Activated naive CD4-positive, alpha-beta T cell treated with anti-CD3 and anti-CD28 coated beads, Interleukin-2, amount 10 ng/mL, durations not matched to agents 7 days and 5 days (primary cell): ENCODE measurements at places on chromosomes 6 and 20.

- H3K27ac ChIP-seq: no peak overlapping the region
- H3K36me3 ChIP-seq: no peaks in the 10 kb centered on the region
- no peak overlapping the region for H3K4me3 ChIP-seq
- H3K4me1 ChIP-seq: peaks cover 23% of the 10 kb centered on the region
- no peak for DNase-seq
Observed at GRCh38 chr6:2037237-2037926, 208.0 kb downstream of the GMDS start.

DNA sequence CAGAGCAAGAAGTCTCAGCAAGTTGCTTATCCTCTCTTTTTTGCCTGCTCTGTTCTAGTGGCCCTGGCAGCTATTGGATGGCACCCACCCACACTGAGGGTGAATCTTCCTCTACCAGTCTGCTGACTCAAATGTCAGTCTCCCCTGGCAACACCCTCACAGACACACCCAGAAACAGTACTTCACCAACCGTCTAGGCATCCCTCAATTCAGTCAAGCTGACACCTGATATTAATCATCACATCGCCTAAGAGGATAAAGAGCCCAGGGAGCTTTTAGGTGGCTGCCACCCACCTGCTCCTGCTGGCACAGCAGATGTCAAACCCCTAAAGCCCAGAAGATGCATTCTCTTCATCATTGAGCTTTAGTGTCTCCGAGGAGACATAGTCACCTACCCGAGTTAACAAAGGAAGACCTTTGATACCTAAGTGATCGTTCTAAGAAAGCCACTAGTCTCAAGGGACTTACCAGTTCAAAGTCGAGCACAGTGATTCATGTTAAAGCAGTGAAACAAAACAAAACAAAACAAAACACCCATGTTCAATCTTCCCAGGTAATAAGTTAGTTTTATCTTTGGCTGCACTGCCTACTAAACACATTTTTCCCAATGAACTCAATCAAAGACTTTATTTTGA lies 97.7 kb upstream of the KCNQ5 start:
- no peak overlapping the region for H3K27ac ChIP-seq
- no peaks in the 10 kb centered on the region for H3K36me3 ChIP-seq
- no peak overlapping the region for H3K4me3 ChIP-seq
- H3K4me1 ChIP-seq: no peaks in the 10 kb centered on the region

DNA sequence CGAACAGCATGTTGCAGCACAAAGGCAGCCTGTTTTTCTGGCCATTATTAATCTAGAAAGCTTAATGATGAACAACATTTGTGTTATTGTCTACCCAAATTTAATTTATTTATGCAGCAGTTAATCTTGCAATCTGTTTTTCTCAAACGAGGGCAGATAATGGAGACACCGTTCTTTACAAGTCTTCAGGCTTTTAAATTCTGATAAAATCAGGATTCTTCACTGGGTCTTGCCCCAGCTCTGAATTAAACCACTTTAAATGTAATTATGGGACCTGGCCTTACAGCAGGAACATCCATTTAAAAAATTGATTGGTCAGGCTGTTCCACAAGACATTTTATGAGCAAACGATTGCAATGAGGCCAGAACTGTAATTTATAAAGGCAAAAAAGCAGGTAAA lies 26.5 kb upstream of the INSM1 start:
- no peaks in the 10 kb centered on the region for H3K36me3 ChIP-seq
- no peaks in the 10 kb centered on the region for H3K4me1 ChIP-seq
- peaks cover 6% of the 10 kb centered on the region for H3K27me3 ChIP-seq
- no peak overlapping the region for H3K27ac ChIP-seq
- H3K4me3 ChIP-seq: no peak overlapping the region

- peaks cover 15% of the 10 kb centered on the region for H3K27me3 ChIP-seq
- H3K4me3 ChIP-seq: no peak overlapping the region
- H3K36me3 ChIP-seq: peaks cover 1% of the 10 kb centered on the region
- peaks cover 27% of the 10 kb centered on the region for H3K4me1 ChIP-seq
- no peak for DNase-seq
Observed at GRCh38 chr6:30837870-30838269, 46.4 kb upstream of the DDR1 start.

DNA sequence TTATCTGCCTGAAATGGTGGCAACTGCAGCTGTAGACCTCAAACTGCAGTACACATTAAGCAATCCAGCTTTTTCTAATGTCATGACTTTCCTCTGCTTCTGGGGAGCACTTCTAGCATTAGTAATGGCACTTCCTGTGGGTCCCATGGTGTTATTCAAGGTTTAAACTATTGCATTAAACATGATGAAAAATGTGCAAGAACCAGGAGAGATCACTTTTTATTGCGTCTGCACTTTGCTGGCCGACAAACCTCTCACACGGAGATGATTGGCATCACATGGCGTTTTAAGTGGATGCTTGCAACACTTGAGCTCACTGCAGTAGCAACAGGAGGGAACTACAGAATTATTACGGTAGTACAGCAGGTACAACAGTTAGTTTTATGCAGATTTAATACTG lies 148.4 kb downstream of the HIVEP2 start:
- peaks cover 20% of the 10 kb centered on the region for H3K36me3 ChIP-seq
- DNase-seq: no peak
- peaks cover 16% of the 10 kb centered on the region for H3K4me1 ChIP-seq
- no peaks in the 10 kb centered on the region for H3K27me3 ChIP-seq

GRCh38 chr20:22623211-22623610 lies 38.8 kb upstream of the FOXA2 start:
- H3K27ac ChIP-seq: no peak overlapping the region
- H3K4me1 ChIP-seq: no peaks in the 10 kb centered on the region
- no peak overlapping the region for H3K4me3 ChIP-seq
- DNase-seq: no peak
- H3K27me3 ChIP-seq: no peaks in the 10 kb centered on the region
- no peaks in the 10 kb centered on the region for H3K36me3 ChIP-seq

- H3K4me1 ChIP-seq: no peaks in the 10 kb centered on the region
- no peak overlapping the region for H3K27ac ChIP-seq
- H3K4me3 ChIP-seq: no peak overlapping the region
- no peak for DNase-seq
Observed at GRCh38 chr6:143110996-143111395, 50.3 kb downstream of the AIG1 start.

DNA sequence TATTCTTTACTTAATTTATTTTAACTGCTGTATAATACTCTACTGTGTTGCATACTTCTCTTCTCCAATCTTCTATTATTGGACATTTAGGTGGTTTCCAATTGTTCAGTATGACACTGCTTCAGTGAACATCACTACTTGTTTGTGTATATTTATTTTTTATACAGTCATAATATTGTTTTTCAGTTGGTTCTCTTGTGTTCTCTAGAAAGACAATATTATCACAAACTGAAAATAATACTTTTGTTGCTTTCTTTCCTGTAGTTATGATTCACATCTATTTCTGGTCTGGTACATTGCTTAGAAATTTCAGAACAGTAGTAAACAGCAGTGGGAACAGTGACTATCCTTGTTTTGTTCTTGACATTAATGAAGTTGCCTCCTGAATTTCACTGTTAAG lies 62.8 kb upstream of the GTSF1L start:
- H3K27me3 ChIP-seq: peaks cover 8% of the 10 kb centered on the region
- no peak overlapping the region for H3K4me3 ChIP-seq
- peaks cover 3% of the 10 kb centered on the region for H3K36me3 ChIP-seq

DNA sequence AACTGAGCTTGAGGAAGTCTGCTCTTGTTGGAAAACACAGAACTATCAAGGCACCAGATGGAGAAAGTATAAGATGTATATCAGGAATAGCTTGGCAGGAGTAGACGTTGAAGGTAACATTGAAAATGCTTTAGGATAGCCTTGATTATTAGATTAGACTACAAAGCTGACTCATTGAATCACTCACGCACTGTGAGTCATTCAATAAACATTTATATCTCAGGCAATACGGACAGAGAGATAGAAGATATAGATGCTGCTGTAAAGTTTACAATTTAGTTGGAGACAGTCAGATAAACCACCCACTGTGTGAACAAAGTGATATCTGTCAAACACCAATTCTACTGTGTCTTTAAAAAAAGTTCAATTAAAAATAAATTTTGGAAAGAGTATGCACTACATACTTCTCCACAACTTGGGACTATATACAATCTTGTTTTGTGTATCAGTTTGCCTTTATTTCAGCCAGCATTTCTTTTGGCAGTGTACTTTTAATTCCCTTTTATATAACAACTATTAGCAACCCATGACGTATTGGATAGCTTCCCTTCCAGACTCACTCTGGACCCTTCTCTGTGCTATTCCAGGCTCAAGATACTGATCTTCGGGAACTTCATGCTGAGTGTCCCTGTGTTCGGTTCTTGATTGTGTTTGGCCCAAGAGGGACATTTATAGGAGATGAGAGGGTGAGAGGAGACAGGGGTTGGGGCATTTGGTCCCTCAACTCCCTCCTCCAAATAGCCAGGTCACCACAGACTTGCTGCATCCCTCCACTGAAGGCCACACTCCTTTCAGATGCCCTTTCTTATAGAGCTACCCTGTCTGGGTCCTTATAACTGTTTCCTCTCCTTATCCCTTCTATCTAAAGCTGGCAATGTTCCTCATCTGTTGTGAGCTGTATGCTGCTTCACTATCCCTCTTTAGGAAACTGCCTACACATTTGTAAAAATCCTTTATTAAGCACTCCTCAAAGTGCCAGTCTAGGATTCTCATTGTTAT lies 176.6 kb upstream of the PTPRK start:
- no peaks in the 10 kb centered on the region for H3K4me1 ChIP-seq
- no peak overlapping the region for H3K4me3 ChIP-seq
- H3K36me3 ChIP-seq: no peaks in the 10 kb centered on the region
- no peaks in the 10 kb centered on the region for H3K27me3 ChIP-seq

DNA sequence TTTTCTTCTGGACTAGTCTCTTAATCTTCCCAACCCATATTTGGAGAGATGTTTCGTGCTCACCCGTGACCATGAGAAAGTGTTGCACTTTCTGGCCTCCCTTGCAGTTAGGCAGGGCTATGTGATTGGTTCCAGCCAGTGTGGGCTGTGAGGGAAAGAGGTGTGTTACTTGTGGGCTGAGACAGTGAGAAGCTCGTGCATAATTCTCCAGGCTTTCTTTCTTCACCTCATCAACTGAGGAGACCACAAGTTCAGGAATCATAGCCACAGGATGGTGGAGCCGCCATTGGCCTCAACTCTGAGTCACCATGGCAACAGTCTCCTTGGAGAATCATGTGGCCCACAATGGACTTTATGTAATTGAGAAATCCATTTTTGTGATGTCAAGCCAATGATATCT lies 57.5 kb upstream of the FUCA2 start:
- no peaks in the 10 kb centered on the region for H3K36me3 ChIP-seq
- no peak overlapping the region for H3K27ac ChIP-seq
- DNase-seq: no peak
- H3K27me3 ChIP-seq: no peaks in the 10 kb centered on the region
- H3K4me3 ChIP-seq: no peak overlapping the region

- H3K27ac ChIP-seq: no peak overlapping the region
- peaks cover 2% of the 10 kb centered on the region for H3K4me1 ChIP-seq
- DNase-seq: no peak
Observed at GRCh38 chr6:107769053-107769658, 55.0 kb downstream of the SCML4 start.

GRCh38 chr6:159481897-159482296 lies 211.1 kb downstream of the SOD2 start:
- H3K27me3 ChIP-seq: peaks cover 12% of the 10 kb centered on the region
- H3K36me3 ChIP-seq: no peaks in the 10 kb centered on the region
- no peak for DNase-seq
- no peak overlapping the region for H3K27ac ChIP-seq
- no peaks in the 10 kb centered on the region for H3K4me1 ChIP-seq
- no peak overlapping the region for H3K4me3 ChIP-seq

DNA sequence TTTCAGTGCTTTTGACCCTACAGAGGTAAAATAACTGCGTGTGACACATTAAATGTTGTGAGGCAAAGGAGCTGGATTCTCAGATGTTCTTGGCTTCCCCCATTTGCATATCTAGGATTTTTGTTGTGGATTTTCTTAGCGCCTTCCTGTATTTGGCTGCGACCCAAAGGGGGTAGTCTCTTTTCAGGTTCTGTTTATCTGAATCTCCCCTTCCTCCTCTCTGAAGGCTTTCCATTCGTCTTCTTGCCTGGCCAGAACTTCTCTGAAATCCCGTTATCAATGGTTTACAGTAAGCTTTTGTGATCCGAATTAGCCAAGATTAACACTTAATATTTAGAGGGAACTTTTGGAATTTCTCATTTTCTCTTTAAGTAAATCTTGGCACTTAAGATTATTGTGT lies 60.8 kb downstream of the ADGRB3 start:
- H3K27me3 ChIP-seq: no peaks in the 10 kb centered on the region
- DNase-seq: no peak
- H3K36me3 ChIP-seq: no peaks in the 10 kb centered on the region
- no peak overlapping the region for H3K4me3 ChIP-seq
- H3K27ac ChIP-seq: no peak overlapping the region

DNA sequence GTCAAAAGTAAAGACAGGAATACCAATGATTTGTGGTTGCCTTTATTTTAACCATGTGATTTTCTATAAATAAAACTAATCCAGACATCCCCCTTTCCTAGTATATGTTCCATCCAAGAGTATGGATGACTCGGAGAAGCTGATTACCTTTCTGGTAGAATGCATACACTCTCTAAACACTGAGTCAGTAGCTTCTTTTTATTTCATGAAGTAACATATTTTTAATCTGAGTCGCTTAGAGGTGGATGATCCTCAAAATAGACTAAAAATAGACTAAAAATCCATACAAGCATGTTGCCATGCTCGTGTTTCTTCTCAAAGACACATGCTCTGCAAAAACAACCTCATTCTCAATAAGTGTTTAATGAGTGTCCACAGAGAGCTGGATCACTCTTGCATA lies 263.7 kb downstream of the COL12A1 start:
- no peak overlapping the region for H3K27ac ChIP-seq
- H3K36me3 ChIP-seq: no peaks in the 10 kb centered on the region
- no peak for DNase-seq
- H3K4me1 ChIP-seq: no peaks in the 10 kb centered on the region
- H3K27me3 ChIP-seq: no peaks in the 10 kb centered on the region

- DNase-seq: peak; percentile 26
- H3K4me1 ChIP-seq: peaks cover 36% of the 10 kb centered on the region
- H3K4me3 ChIP-seq: no peak overlapping the region
Observed at GRCh38 chr6:26205625-26206574, 118.7 kb downstream of the HFE start.

GRCh38 chr20:61643656-61644377 lies 391.8 kb downstream of the CDH4 start:
- no peak for DNase-seq
- H3K36me3 ChIP-seq: no peaks in the 10 kb centered on the region
- no peak overlapping the region for H3K27ac ChIP-seq

DNA sequence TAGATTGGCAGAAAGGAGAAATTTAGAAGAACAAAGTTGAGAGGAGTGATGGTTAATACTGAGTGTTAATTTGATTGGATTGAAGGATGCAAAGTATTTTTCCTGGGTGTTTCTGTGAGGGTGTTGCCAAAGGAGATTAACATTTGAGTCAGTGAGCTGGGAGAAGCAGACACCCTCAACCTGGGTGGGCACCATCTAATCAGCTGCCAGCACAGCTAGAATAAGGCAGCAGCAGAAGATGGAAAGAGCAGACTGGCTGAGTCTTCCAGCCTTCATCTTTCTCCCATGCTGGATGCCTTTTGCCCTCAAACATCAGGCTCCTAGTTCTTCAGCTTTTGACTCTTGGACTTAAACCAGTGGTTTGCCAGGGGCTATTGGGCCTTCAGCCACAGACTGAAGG lies 437.7 kb upstream of the AGPAT4 start:
- DNase-seq: no peak
- no peaks in the 10 kb centered on the region for H3K4me1 ChIP-seq
- no peak overlapping the region for H3K4me3 ChIP-seq
- H3K36me3 ChIP-seq: no peaks in the 10 kb centered on the region
- no peak overlapping the region for H3K27ac ChIP-seq
